Uterus (tissue), 4 donors: ENCODE measurements at places on chromosomes 2 and 18.

GRCh38 chr18:71134122-71134521, 845.3 kb downstream of the SOCS6 start:
- DNase-seq = no peak

DNA sequence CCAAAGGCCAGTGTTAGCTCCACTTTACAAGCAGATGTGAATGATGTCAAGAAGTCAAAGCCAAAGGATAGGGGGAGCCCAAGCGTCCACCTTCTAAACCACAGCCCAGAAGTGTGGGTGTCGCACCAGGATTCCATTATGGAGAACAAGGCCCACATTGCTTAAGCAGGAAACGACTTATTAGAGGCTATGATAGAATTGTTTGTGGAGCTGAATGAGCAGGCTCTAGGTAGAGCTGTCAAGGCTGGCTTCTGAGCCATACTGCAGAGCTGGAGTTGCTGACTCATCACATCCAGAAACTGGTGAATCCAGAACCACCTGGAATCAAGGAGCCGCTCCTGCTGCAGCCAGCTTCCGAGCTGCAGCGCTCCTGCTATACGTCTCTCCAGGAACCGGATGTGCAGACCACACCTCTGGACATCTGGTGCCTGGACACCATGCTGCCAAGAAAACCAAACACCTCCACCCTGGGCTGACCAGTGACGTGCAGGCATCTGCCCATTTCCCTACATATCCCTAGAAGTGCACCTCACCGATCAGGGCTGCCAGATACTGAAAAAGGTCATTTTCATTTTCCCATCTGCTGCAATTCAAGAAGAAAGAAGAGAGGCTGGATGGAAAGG, 6.2 kb upstream of the TWIST2 start:
- DNase-seq = no peak

- DNase-seq = peak; percentile 62
Observed at GRCh38 chr2:189022053-189022481, 47.9 kb downstream of the COL3A1 start.

GRCh38 chr2:65101071-65101470, 28.8 kb downstream of the RAB1A start:
- DNase-seq = no peak

DNA sequence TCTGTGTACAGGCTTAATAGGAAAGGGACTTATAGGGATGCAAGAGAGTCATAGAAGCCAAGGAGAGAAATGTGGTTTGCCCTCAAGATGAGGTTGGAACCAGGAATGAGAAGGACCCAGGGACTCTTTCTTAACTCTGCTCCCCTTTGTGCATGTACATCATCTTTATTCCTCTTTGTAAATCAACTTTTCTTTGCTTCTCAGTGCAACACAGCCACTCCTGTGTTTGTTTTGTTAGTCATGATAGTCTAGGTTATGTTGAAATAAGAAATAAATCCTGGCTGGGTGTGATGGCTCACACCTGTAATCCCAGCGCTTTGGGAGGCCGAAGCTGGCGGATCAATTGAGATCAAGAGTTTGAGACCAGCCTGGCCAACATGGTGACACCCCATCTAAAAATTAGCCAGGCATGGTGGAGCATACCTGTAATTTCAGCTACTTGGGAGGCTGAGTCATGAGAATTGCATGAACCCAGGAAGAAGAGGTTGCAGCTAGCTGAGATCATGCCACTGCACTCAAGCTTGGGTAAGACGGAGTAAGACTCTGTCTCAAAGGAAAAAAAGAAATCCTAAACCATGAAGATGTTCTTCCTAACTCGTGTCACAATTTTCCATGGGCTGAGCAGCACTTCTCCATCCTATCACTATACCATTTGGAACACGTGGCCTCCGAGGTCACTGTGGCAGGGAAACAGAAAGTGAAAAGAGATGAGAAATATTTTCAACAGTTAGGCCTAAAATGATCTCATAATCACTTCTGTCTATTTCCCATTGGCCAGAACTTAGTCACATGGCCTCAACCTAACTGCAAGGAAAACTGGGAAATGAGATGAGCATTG, 73.0 kb upstream of the TMEM17 start:
- no peak for DNase-seq

DNA sequence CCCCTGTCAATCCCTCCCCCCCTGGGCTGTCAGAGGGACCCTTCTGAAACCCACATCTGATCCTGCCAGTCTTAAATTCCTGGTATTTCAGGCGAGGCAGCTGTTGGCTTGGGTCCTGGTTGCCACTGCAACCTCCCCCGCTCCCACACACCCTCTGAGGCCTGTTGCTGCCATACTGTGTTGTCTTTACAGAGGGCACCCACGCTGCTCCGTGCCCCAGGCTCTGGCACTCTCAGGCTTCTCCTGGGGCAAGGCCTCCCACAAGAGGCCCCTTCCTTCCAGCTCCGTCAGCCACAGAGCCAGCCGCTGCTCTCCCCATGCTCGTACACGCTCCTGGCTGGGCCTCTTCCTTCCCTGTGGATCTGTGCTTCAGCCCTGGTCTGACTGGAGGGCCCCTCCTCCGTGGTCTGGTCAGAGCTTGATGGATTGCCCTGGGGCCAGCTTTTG, 8.6 kb downstream of the CABLES1 start:
- peak; percentile 39 for DNase-seq

DNA sequence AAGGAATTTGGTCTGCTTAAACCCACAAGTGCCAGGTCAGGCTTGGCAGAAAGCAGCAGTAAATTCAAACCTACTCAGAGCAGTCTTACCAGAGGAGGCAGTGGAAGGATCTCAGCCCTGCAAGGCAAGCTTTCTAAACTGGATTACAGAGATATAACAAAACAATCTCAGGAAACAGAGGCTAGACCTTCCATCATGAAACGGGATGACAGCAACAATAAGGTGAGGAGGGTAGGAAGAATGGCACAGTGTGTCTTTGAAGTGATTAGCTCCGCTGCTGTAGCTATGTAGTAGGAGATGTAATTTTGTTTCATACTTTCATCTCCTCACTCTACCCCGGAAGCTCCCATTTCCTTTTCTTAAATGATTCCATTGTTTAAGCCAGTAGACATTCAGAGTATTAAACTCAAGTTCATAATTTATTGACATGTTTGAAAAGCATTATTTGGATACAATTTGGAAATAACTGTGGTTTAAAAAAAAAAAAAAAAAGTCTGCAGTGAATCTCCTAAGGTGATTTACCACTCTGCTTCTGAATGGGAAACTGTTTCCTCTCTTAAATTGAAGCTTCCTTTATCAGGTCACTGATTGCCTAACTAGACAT, 29.4 kb upstream of the DYSF start:
- DNase-seq = no peak

DNA sequence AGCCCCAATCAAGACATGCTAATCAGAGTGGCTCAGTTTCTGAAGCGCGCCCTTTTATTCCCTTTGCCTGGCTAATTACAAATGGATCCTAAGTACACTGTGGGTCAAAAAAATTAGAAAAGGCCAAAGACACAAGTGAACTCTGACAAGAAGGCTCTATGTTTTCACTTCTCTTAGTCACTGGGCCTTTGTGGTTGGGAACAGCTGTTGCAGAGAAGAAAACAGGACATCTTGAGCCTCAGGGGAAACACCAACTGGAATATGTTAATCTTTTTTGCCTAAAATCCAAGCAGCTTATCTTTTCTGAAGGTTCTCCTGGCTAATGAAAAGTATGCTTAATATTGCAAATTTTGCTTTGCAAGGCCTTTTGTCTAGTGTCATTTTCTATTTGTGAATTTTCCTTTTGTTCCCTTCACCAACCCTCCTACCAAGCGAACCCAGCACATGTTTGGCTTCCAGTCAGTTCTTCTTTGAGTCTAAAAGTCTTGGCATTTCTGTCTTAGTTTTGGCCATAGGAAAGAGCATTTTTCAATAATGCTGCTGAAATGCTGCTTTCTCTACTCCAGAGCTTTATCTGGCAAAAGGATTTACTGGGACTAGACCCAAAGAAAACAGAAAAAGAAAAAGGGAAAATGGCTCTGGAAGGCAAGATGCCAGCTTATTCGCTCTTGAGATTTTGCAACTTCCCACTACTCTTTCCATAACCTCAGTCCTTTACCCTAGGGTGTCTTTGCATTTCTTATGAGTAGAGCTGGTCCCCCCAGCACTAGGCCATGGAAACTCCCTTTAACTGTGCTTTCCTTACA, 440.2 kb upstream of the ST6GAL2 start:
- no peak for DNase-seq

GRCh38 chr2:230990131-230990898, 5.6 kb upstream of the SPATA3 start:
- no peak for DNase-seq

- DNase-seq = no peak
Observed at GRCh38 chr18:68922392-68922791, 124.5 kb downstream of the CCDC102B start.

GRCh38 chr2:18950361-18950851, 361.0 kb upstream of the NT5C1B start:
- DNase-seq = no peak

DNA sequence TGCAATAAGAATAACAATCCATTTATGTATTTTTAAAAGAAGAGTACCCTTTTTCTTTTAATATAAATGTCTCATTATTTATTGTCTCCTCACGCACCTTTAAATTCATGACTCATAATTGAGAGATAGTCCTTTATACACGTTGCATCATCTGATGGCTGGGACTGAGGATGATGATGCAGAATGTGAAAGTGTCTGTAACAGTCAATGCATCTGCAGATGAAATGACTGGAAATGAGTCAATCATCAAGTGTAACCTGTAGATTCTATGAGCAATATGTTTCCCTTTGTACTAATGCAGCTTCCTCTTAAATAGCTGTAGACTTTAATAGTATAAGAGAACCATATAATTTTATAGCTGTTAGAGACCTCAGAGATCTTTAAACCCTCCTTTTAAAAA, 26.1 kb upstream of the SYT4 start:
- no peak for DNase-seq
